ENCODE measurements at places on chromosomes 5 and 9.

DNA sequence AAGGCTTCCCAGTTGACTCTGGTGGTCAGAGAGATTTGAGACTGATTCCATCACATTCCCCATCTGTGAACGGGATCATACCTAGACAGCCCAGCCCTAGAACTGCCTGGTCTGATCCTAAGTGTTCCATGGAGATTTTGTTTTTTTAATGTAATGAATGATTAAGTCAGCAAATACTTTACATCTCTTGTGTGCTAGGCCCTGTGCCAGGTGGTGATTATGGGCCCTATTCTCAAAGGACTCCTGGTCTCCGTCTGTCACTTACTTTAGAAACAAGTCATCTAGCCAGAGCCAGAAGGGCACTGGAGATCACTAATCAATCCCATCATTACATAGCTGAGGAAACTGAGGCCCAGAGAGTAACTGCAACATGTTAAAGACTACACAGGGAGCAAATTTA is 1.1 kb upstream of the GPX3 start:
- no peak for DNase-seq

GRCh38 chr5:148887123-148887881 is 60.9 kb downstream of the ADRB2 start:
- DNase-seq, result no peak

GRCh38 chr5:9198394-9198793 is 347.5 kb downstream of the SEMA5A start:
- DNase-seq, result peak; percentile 1

DNA sequence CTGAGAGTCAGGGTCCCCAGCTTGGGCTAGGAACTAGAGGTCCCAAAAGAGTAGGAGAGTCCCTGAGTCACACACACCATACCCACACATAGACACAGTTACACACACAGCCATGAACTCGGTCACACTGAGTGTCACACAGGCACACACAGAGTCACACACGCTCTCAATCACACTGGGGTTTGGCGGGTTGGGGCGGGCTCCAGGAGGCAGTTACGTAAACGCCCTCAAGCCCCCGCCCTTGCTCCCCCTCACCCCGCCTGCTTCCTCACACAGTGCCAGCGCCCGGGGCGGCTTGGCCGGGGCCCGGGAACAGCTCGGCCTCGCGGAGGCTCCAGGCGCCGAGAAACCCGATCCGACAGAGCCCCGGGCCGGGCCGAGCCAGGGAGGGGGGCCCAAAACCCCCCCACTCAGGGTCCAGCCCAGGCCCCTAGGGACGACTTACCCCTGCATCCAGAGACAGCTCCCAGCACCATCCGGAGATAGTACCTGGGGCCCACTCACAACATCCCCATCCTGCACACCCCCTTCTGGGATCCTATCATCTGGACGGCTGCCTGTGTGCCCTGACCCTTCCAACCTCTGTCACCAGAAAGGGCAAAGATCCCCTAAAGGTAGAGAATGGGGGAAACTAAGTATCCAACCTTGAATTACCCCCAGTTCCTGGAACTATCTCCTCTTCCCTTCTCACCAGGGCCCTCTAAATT is 3.5 kb upstream of the CNTFR start:
- no peak for DNase-seq

- DNase-seq, result no peak
Observed at GRCh38 chr9:26361010-26361409, 531.6 kb downstream of the CAAP1 start.

DNA sequence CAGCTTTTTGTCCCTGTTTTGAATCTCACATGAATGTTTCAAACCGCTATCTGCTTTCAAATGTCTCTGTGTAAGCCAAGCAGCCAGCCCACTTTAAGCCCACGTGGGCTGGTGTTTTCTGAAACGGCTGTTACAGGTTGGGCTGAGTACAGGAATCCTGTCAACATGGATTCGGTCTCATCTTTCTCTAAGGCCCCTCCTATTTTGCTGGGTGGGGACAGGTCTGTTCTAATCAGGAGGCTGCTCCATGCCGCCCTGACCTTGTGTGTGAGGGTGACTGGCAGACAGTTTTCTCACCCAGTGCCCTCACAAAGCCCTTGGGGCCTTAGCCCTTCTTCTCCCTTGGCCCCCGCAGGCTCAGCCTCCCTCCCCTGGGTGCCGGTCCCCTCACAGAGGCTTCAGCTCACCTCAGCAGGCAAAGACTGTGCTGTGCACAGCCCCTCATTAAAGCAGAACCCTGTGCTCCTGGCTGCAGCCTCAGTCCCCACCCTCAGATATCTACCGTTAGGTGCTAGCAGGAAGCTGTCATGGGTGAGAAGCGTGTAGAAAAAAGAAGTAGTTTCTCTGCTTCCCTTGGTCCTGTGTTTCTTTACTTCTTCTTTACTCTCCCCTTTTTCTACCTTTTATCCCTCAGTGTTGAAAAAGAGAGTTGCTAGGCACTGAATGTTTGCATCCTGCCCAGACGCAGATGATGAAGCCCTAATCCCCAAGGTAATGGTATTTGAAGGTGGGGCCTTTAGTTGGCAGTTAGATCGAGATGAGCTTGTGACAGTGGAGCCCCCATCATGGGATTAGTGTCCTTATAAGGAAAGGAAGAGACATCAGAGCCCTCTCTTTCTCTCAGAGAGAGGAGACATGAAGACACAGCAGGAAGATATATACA is 205.7 kb downstream of the ADAMTS12 start:
- no peak for DNase-seq

GRCh38 chr5:79578876-79579275 is 33.4 kb upstream of the TENT2 start:
- no peak for DNase-seq

GRCh38 chr9:115930472-115930871 is 223.1 kb upstream of the PAPPA start:
- no peak for DNase-seq

GRCh38 chr5:121872856-121873255 is 21.2 kb downstream of the FTMT start:
- no peak for DNase-seq

DNA sequence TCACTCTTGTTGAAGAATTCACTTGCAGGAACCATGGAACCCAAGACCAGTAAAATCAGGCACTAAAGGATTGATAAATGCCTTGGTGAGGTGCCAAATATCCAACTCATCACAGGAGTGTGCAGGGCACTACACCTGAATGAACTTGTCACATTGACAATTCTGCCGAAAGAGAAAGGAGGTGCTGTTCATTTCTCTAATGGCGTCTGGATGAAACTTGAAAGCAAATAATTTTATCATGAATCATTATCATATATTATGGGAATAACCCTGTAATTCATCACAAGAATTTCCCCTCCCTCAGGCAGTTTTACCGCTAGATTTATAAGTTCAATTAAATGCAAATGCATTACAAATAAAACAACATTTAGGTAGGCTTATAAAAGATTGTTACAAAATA is 360.0 kb downstream of the GLIS3 start:
- no peak for DNase-seq

DNA sequence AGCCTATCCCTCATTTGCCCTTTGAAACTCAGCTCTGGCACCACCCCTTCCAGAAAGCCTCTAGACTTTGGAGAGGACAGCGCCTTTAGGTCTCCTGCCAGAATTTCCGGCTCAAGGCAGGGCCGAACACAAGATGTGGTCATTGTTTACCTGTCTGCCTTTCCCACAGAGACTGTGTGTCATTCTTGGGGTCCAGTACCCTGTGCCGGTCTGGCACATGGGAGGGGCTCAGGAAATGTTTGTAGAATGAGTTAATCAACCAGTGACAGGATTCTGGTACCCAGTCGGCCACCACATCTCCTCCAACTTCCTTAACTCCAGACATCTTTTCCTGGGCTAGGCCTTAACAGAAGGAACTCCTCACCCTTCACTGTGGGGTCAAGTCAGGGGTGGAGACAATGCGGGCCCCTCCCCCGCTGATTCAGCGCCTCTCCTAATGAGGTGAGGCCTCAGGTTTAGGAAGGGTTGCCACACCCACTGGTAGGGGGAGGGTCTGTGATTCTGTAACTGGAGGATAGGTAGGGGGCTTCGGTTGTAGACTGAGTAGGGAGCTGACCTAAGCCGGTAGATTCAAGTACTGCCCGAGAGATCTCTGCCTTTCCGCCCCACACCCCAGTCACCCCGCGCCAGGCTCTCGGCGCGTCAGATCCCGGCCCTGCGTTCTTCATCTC is 29.3 kb downstream of the PCDH1 start:
- no peak for DNase-seq

- no peak for DNase-seq
Observed at GRCh38 chr5:60630179-60630578, 69.8 kb downstream of the DEPDC1B start.

DNA sequence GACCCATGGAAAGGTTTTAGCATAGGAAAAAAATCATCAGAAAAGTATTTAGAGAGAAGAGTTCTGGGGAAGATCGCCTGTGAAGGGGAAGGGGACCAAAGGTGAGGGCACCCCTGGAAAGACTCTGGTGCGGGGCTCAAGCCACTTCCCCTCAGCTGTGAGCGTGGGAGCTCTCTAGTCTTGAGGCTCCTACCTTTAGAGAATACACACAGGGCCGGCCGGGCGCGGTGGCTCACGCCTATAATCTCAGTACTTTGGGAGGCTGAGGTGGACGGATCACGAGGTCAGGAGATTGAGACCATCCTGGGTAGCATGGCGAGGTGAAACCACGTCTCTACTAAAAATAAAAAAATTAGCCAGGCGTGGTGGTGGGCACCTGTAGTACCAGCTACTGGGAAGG is 6.9 kb downstream of the TRIM41 start:
- no peak for DNase-seq

DNA sequence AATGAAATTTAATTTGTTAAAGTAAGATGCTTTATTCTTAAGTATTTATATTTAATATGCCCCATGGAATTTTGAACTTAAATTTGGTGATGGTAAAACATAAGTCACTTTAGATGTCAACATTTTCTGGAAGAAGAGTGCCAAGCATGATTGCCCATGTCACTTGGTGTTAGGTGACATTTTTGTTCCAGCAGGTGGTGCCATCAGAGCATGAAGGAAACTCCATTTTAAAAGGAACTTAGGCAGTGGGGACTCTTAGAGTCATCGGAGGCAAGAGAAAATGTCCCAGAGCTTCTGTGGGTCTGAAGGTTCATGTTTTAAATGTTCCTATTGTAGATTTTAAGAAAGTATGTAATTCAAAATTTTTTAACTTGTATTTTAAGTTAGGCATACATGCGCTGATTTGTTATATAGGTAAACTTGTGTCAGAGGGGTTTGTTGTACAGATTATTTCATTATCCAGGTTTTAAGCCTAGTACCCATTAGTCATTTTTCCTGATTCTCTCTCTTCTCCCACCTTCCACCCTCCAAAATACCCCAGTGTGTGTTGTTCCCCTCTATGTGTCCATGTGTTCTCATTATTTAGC is 789.3 kb downstream of the SEMA5A start:
- DNase-seq, result peak; percentile 61

DNA sequence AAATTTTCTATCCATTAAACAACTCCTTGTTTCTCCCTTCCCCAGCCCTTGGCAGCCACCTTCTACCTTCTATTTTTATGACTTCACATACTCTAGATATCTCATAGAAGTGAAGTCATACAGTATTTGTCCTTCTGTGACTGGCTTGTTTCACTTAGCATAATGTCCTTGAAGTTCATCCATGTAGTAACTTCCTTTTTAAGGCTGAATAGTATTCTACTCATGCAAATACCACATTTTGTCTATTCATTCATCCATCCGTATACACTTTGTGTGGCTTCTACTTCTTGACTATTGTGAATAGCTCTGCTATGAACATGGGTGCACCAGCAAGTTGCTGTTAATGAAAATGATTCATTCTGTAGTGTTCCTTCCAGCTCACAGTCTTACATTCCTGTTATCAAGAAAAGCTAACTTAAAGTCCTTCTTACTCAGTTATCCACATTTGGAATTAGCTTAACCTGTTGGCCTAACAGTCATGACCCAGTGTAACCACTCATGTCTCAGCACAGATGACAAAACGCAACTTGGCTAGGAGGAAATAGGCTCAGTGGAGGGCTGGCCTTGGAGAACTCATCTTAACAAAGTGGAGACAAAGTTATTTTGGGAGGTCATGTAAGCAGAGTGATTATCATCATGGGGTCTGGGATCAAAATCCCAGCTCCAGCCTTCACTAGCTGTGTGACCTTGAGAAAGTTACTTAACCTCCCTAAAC is 129.7 kb upstream of the MAP3K1 start:
- DNase-seq, result no peak

- no peak for DNase-seq
Observed at GRCh38 chr9:104817437-104817836, 53.5 kb downstream of the NIPSNAP3B start.

GRCh38 chr9:83675466-83675865 is 32.3 kb downstream of the UBQLN1 start:
- DNase-seq, result no peak

- DNase-seq, result no peak
Observed at GRCh38 chr5:124729720-124730359, 16.6 kb downstream of the ZNF608 start.

DNA sequence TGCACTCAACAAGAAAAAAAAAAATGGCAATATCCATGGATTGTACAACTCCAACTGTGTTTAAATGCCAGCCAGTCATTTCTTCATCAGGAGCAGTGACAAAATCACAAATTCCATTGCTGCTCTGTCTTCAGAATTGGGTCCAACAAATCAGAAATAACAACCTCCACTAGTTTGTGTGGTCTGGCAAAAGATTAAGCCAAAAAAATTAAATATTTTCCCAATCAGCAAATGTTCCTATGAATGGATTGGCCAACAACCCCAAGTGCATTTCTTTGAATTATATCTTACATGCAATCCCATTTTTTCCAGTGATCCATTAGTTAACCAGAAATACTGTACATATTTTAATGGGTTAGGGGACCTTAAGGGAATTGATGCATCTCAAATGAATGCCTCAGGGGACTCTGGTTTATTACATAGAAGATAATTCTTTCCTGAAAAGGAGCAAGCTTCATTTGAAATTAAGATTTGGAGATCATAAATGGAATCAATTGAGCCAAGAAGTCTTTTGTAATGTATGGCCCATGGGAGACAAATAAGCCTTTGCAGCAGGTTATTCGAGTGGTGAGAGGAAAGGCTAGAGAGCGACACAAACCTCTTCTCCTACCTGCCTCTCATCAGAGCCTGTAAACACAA is 131.8 kb downstream of the TLE1 start:
- no peak for DNase-seq

GRCh38 chr5:75053304-75054133 is 1.2 kb upstream of the GCNT4 start:
- peak; percentile 54 for DNase-seq

GRCh38 chr5:77957-78804 is 13.8 kb upstream of the PLEKHG4B start:
- DNase-seq, result peak; percentile 35

DNA sequence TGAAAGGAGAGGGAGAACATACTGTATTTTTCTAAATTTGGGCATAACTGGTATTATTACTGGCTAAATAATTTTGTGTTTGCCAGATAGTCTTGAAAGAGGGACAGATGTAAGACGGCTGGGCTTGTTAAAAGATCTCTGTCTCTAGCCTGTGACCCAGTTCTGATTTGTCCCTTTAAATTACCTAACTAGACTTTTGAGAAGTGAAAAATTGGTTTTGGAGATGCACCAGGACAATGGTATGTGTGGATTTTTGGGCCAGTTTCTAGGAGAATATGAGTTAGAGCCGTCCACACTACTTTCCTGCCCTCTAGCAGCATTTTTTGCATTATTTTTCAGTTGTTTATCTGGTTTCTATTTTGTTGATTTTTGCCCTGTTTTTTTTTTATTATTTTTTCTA is 33.5 kb downstream of the LNPEP start:
- DNase-seq, result no peak

GRCh38 chr5:150448952-150449516 is 505 bp downstream of the RPS14 start:
- no peak for DNase-seq

- DNase-seq, result peak; percentile 9
Observed at GRCh38 chr5:138303372-138303771, 28.2 kb downstream of the CDC25C start.
